Stimulated activated CD4-positive, alpha-beta T cell treated with anti-CD3 and anti-CD28 coated beads, Interleukin-1b, Interleukin-23, amount 100 ng/mL, for 1 hour (primary cell): ENCODE measurements at places on chromosomes 5 and 9.

DNA sequence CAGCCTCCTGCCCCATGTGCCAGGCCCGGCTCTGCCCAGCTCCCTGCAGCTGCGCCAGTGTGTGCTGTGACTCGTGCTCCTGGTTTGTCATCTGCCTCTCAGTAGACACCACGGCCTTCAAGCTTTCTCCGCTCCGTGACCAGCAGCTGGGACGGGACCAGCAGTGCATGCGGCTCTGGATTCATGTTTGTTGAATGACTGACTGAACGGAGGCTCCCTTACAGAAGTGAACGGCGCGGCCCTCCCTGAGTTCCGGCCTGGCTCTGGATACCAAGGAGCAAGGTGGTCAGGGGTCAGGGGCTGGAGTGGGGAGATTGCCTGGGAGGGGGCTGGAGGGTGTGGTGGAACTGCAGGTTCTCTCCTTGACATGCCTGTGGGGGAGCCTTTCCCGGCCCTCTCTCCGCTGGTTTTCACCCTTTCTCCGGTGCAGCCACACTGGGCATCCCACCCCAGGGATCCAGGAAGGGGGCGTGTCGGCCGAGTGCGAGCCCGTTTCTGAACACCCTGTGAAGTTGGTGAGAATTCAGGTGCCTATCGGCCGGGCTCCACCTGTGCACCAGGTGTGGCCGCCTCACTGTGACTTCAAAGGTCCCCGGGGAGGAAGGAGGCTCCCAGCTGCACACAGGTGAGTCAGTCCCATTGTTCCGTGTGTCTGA, 11.1 kb upstream of the CEP72 start:
- DNase-seq = no peak

DNA sequence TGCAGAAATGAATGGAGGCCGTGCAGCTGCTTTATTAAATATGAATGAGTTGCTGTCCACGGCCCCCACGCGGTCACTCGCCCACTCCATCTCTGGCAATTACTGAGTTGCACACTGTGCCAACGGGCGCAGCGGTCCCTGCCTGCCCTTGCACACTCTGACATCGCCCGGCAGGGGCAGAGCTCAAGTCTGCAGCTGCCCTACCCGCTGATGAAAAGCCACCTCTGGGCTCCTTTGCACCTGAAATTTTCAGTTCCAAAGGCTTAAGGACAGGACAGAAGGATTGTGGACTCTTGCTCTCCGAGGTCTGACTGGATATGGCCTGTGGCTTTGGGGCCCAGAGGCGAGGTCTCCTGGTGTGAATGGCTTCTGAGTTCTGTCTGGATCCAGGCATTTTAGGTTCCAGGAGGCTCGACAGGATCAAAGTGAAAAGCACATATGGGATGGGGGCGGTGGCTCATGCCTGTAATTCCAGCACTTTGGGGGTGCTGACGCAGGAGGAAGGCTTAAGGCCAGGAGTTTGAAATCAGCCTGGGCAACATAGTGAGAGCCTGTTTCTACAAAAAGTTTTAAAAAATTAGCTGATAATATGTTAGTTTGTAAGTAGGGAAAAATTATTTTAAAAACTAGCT, 201.8 kb downstream of the PAX5 start:
- no peak for DNase-seq

GRCh38 chr9:133657120-133657661, 21.0 kb downstream of the DBH start:
- no peak for DNase-seq

DNA sequence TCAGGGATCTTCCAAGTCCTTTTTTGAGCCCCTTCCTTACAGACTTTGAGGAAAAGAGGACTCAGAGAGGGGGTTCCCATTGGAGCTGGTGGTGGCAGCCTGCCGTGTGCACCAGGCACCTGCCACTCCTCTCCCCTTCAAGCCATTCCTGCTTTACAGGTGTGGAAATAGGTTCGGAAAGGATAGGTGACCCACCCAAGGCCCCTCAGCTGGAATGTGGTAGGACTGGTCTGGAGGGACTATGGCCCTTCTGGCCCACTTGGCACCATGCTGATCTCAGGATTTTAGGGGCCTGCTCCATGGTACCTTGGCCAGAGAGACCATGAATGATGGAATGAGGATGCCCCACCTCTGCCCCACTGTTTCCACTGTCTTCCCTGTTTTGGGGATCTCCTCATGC, 1.4 kb downstream of the GALNT12 start:
- DNase-seq = no peak

DNA sequence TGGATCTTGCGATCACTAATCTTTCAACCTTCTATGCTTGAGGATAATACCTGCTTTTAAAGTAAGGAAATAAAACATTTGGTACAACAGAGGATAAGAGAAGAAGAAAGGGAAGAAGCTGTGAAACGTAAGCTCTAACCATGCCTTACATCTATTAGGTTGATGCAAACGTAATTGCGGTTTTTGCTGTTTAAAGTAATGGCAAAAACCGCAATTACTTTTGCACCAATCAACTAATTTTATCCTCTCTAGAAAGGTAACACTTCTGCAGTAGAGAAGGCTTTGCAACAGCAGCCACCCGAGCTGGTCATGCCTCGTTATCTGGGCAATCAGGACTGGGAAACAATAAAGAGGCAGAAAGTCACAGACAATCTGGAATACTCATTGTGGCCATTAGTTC, 224.1 kb downstream of the MED10 start:
- DNase-seq = no peak

DNA sequence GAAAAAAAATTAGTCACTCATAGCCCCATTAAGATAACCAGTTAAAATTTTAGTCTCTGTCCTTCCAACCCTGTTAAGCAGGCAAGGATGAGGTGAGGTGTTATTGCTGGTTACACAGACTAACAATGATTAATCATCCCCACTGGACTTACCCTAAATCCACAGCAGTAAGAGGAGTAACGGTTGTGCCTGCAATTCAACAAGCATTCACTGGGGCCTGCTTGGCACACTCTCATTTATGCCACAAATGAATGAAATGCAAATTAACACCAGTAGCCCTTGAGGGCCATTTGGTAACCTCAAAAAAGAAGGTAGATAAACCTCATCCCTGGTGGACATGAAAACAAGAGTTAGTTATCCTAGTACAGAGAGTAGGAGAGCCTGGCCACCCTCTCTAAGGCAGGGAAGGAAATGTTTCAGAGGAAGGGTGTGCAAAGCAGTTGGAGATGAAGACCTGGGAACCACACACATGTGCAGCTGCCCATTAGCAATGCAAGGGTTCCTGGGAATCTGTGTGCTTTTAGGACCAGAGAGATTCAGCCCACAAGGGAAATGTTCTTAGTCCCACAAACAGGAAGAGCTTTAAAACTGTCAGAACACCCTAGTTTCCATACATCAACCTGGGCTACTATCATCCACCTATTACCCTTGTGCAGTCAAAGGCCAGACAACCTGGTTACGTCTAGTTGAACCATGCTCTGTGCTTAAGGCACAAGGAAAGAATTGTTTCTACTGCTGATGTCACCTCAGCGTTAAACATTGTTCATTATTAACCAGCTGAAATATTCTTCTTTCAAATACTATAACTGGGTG, 7.7 kb downstream of the LHFPL2 start:
- DNase-seq = no peak
